Activated CD4-positive, alpha-beta memory T cell treated with anti-CD3 and anti-CD28 coated beads, Interleukin-2, amount 10 ng/mL, durations not matched to agents 7 days and 5 days (primary cell): ENCODE measurements at places on chromosomes 2 and 18. TPM values are rescaled to one million over a fixed set of nuclear protein-coding genes. Genes with fewer than 3 reads are reported as not detected.

MATN3 gene
- not detected for total RNA-seq

CABYR gene
- total RNA-seq = 0.95 TPM

KCNK3 gene
- not detected for total RNA-seq

CNDP1 gene
- total RNA-seq = not detected
